ENCODE measurements at places on chromosomes 12 and 14. TPM values are rescaled to one million over a fixed set of nuclear protein-coding genes. Genes with fewer than 3 reads are reported as not detected.

OTX2 gene
- 2.5 TPM for total RNA-seq

RNASE1 gene
- 6.0 TPM for total RNA-seq

HOXC11 gene
- 2.6 TPM for total RNA-seq

DNA sequence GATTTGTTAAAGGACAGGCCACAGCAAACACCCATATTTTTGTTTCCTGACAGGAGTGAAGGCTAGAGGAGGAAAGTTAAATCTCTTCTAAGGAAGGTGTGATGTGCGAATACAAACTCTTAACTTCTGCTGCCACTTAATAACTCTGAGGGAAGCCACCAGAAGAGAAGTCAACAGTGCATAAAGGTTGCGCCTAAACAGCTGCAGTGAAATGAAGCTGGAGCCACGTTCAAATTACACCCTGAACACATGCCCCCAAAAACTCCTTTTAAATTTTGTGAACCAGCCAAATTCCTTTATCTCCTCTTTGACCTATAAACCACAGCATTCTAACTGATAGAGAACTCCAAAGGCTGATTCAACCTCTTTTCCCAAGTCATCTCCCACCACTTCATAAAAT is 22.4 kb downstream of the DENND5B start:
- no peak for DNase-seq

TAS2R7 gene
- not detected for total RNA-seq

- no peak for DNase-seq
Measured at GRCh38 chr14:58978343-58978742, 210.1 kb upstream of the DAAM1 start.

ANKS1B gene
- total RNA-seq: 36.8 TPM

C1QL4 gene
- total RNA-seq: 0.06 TPM

PLCZ1 gene
- total RNA-seq: not detected

DNA sequence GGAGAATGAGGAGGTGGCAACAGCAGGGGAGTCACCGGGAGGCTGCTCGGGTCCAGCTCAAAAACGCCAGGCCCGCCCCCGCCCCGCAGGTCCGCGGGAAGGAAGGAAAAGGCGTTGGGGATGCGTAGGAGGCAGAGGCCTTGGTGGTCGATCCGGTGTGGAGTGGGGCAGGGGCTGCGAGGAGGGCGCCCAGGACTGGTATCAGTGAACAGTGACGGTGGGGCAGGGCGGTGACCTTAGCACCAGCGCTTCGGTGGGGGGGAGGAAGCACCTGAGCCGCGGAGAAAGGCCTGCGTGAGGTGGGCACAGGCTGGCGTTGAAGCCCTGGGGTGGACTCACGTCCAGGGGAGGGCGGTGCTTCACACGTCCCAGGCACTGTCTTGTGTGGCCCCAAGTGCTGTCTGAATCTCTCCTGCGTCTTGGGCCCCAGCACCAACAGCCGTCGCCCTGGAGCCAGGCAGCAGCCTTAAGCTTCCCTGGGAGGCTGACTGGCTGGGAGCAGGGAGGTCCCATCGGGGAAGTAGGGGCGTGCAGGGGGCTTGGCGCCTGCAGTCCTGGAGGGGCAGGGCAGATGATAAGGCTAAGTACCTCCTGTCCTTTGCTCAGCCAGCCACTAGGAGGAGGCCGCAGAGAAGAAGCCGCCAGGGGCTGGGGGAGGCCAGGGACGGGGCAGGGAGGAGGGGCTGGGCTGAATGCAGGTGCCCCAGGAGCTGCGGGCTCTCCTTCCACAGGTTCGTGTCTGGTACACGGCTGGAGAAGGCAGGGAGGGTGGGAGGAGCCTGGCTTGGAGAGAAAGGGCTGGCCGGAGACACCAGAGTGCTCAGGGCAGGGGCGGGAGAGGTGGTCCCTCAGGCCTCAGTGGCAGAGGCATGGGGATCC is 26.5 kb downstream of the ZBTB42 start:
- DNase-seq: peak; percentile 59
